OCI-LY7 (cell line): ENCODE measurements at places on chromosomes 16 and 17.

GRCh38 chr16:57477531-57478202 is 8.6 kb downstream of the DOK4 start:
- no peak for DNase-seq

DNA sequence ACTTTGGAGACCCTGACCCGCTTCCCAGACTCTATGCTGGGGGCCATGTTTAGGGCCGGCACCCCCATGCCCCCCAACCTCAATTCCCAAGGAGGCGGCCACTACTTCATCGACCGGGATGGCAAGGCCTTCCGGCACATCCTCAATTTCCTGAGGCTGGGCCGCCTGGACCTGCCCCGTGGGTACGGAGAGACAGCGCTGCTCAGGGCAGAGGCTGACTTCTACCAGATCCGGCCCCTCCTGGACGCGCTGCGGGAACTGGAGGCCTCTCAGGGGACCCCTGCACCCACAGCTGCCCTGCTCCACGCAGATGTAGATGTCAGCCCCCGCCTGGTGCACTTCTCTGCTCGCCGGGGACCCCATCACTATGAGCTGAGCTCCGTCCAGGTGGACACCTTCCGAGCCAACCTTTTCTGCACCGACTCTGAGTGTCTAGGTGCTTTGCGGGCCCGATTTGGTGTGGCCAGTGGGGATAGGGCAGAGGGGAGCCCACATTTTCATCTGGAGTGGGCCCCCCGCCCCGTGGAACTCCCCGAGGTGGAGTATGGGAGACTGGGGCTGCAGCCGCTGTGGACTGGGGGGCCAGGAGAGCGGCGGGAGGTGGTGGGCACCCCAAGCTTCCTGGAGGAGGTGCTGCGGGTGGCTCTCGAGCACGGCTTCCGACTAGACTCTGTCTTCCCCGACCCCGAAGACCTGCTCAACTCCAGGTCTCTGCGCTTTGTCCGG is 1.1 kb downstream of the KCTD11 start:
- no peak for DNase-seq

GRCh38 chr17:73347351-73347750 is 35.5 kb upstream of the CDC42EP4 start:
- DNase-seq, result no peak

GRCh38 chr17:81563861-81564586 is 11.9 kb upstream of the FAAP100 start:
- DNase-seq, result no peak
